ENCODE measurements at places on chromosomes 2 and 18.

- DNase-seq, result no peak
These were observed 145.4 kb upstream of the FOSL2 start for GRCh38 chr2:28247290-28247689.

DNA sequence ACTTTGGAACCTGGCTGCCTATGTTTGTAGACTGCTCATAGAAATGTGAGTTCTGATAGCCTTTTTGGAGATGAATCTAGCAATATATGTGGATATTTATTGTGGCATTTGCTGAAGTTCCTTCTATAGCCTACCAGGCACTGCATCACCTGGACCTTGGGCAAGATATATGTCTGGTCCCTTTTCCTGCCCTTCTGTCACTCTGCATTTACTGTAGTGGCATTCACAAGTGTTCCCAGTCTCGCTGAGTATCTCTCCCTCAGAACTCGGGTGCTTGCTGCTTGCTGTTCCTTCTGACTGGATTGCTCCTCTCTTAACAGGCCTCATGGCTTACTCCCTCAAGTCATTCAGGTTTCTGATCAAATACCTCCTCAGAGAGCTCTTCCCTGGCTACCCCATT is 145.0 kb downstream of the UBE2E3 start:
- no peak for DNase-seq

DNA sequence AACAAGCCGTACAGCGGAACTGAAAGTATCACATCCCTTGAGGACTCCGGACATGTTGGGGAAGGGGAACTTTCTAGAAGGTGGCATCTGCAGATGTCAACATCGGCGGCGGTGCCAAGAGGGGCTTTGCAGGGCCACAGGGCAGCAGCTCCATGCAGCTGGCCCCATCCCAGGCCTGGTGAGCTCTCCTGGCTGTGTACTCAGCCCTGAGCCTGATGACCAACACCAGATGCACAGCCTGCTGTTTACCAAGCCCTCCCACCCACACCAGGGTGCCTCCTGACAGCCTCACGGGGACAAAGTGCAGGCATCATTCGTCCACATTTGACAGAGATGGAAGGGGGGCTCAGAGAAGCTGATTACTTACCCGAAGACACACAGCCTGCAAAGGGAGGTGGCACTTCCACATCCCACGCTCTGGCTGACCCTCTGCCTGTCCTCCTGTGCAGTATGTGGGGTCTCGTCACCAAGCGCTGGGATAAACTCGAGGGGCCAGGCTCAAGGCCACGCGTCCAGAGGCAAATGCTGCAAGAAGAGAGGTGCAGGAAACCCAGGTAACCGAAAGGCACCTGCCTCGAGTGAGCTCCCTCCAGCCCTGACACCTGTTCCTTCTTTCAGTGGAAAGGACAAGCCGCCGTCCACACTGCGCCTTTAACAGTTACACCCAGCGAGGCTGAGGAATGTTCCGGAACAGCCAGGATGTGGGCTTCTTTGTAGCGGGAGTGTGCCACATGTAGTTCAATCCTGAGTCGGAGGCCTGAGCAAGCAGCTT is 69.0 kb upstream of the ASAP2 start:
- no peak for DNase-seq

- DNase-seq, result no peak
These were observed 102.2 kb downstream of the PDE1A start for GRCh38 chr2:182324665-182325064.

- peak; percentile 17 for DNase-seq
These were observed 27.7 kb upstream of the ACADL start for GRCh38 chr2:210252699-210253606.

GRCh38 chr2:72681016-72681995 is 144.5 kb downstream of the EXOC6B start:
- DNase-seq, result no peak

DNA sequence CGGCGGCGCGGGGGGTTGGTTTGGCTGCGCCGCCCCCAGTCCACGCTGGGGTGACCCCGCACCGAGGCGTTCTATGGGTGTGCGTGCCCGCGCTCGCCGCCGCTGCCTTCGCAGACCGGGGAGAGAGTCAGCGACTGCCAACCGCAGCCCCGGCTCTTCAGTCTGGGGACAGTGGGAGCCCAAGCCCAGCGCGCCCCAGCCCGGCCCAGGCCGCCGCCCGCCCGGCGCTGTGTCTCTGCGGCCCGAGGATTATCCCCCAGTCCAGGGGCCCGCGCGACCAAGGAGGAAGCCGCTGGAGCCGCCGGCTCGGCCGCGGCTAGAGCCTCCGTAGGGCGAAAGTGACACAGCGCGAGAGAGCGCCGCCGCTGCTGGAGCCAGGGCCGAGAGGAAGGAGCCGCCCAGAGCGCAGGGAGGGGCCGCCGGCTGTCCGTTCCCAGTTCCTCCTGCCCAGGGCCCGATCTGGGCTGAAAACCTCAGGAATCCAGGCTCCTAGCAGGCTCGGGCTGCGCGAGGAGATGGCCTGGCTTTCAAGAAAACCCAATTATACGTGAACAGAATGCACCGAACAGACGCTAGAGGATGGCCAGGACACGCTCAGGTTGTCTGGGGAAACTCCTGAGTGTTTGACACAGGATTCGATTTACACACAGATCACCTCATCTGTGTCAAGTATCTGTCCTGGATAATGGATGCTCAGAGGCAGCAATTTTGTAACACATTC is 2.4 kb downstream of the CTIF start:
- peak; percentile 86 for DNase-seq

DNA sequence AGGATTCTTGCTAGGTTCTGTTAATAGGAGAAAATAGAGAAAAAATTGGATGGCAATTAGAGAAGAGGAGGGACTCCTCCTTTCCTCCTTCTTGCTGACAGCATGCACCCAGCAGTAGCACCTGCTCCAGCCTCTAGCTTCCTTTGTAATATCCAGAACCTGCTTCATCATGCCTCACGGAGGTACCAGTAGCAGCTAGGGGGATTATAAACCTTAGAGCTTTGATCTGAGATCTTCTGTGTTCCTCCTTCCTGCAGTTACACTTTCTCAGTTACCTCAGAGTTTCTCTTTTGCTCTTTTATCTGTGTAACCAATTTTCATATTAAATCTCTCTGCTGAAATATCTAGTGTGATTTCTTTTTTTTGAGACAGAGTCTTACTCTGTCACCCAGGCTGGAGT is 16.6 kb downstream of the DPP4 start:
- no peak for DNase-seq

DNA sequence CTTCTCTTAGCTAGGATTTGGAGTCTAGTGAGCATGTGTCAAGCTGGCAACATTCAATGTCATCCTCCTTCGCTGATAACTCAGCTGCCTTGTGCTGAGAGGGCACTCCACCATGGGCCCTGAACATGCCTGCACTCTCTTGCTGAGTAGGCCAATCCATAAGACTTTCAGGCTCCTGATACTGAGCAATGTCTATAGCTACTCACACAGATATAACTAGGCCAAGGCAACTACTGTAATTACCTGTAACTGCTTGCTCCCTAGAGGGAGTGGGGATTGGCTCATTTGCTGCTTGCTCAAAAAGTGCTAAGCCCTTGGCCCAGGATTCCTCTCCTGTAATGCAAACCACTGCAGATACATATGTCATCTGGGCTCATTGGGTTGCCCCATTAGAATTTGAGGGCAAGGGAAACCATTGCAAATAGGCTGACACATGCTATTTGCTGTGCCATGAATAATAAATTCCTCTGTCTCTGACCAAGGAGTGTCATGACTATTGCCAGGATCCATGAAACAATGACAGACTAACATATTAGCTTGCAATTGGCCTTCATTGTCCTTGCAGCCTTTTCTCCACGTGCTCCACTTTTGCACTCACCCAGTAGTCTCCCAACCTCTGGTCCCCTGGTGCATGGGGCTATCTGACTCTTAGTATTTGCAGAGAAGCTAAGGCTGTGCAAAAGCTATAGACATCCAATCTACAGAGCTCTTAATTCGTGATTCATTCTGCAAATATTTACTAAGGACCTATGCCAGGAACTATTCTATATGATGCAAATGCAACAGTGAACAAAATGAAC is 36.9 kb upstream of the BMPR2 start:
- DNase-seq, result no peak

DNA sequence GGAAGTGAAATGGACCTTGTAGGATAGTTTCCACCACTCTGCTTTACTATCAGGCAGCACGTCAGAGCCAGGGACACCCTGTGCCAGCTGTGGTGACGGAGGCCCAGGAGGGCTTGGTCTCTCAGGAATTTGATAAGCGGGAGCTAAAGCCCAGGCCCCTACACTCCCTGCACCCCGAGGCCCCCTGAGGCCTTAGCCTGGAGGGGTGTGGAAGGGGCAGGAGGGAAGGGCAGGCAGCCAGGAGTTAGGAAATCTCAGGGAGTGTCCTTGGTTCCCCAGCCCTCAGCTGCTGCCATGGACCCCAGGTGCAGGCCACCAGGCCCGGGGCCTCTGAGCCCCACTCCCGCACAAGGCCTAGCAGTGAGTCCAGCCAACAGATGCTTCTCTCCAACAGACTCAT is 38.2 kb downstream of the PDIA6 start:
- no peak for DNase-seq

DNA sequence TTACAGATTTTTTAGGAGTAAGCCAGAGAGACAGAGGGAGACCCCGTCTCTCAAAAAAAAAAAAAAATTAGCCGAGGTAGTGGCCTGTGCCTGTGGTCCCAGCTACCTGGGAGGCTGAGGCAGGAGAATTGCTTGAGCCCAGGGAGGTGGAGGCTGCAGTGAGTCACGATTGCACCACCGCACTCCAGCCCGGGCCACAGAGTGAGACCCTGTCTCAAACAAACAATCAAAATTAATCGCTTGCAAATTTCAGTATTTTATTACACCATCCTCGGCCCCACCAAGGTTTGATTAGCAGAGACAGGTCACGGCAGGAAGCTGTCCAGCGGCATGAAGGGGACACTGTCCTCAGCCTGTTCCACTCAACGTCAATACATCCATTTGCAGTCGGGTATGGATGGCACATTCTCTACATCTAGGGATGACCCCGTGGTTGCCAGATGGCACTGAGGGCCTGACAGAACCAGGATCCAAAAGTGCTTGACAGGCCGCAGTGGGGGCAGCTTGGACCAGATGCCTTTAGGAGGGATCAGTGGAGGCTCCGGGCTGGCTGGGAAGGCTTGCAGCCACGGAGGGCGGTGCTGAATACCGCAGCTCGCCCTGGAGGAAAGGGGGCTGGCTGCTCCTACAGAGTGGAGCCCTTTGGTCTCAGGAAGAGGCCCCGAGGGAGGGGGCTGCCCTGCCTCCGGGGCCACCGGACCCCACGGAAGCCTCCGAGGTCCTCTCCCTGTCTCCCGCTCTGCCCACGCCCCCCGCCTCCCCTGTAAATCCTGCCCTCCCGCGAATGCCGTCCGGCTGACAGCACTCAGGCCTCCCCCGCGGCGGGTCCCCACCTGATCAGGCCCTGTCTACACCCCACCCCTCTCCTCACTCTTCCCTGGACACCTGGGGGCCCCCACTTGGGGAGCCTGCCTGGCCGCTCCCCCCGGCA is 13.1 kb downstream of the ASPRV1 start:
- peak; percentile 66 for DNase-seq

DNA sequence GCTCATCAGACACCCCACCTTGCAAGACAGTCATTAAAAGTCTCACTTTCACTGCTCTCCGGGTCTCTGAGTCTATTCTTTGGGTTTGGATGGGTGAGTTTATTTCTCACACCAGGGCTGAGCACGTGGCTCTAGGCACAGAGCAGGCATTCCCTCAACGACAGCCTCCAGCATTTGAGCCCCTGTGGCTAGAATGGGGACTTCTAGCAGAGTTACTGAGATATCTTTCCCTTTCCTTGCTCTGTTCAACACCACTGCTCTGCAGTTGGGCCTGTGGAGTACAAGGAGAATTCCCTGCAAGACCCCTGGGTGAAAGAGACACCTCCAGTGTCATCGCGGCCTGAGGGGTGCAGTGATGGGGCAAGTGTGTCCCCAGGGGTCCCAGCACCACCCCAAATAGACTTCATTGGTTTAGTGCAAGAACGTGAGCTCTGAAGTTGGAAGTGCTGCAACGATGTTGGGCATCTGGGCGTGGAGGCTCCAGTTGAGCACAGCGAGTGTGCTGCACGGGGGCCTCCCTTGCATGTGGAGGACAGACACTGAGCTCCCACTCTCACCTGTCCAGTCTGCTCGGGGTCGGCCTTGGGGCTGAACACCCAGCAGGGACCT is 184.1 kb upstream of the HS6ST1 start:
- DNase-seq, result no peak

GRCh38 chr2:45134014-45134413 is 124.8 kb upstream of the SIX2 start:
- DNase-seq, result no peak

DNA sequence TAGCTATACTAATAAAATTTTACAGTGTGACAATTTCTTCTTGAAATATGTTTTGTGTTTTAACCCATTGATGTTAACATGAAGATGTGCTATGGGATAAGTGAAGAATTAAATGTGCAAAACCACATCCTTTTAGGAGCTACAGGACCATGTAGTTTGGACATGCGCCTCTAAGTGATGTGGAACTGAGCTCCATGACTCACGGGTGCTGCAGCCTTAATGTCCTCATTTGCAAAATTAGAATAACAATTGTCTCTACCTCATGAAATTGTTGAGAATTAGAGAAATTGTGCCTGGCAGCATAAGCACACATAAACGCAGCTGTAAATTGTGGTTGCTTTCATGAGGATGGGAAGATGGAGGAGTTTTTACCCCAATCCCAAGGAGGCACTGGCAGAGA is 31.6 kb upstream of the TPO start:
- DNase-seq, result no peak

DNA sequence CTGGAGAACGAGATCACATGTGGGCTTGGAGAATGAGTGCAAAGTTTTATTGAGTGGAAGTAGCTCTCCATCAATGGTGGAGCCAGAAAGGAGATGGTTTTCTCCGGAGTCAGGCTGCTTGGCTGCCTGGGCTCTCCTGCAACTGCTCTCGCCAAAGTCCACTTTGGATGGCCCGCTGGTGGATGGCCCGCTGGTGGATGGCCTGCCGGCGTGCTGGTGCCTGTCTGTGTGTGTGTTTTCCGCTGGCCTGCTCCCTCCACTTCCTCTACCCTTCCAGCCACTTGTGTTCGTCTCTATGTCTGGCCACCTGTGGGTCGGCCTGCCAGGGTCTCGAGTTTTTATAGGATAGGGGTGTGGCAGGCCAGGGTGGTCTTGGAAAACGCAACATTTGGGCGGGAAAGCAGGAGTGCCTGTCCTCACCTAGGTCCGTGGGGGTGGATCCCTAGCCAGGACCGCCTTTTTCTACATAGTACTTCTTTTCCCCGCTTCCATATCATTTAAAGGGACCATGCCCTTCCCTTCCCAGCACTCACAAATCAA is 1292.1 kb upstream of the PIK3C3 start:
- no peak for DNase-seq

GRCh38 chr2:36246320-36246990 is 109.1 kb upstream of the CRIM1 start:
- no peak for DNase-seq

- DNase-seq, result no peak
These were observed 145.4 kb upstream of the PIK3C3 start for GRCh38 chr18:41809652-41810051.

DNA sequence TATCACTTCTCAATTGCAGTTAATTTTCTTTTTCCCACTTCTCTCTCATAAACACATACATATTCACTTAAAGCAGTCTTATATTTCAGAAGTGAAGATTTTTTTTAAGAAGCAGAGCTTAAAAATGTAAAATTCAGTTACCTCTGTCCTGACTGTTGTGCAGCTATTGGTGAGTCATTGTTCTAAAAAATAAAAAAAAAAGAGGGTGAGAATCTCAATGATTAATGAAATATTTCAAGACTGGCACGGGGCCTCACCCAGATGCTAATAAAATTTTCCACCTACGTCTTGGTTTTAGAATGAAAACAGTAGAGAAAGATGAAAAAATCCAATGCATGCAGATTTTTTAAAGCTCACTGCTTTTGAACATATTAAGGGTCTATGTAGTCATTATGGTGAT is 67.7 kb downstream of the RDH14 start:
- DNase-seq, result no peak

GRCh38 chr2:33106115-33106514 is 159.4 kb downstream of the LTBP1 start:
- no peak for DNase-seq

Data from AG20443 (cell line).